NCI-H510A (cell line): ENCODE measurements at places on chromosomes 2 and 18.

- no peak for DNase-seq
Measured at GRCh38 chr2:153476491-153476815, 2.1 kb downstream of the RPRM start.

- no peak for DNase-seq
Measured at GRCh38 chr2:152189622-152190495, 14.3 kb upstream of the STAM2 start.

DNA sequence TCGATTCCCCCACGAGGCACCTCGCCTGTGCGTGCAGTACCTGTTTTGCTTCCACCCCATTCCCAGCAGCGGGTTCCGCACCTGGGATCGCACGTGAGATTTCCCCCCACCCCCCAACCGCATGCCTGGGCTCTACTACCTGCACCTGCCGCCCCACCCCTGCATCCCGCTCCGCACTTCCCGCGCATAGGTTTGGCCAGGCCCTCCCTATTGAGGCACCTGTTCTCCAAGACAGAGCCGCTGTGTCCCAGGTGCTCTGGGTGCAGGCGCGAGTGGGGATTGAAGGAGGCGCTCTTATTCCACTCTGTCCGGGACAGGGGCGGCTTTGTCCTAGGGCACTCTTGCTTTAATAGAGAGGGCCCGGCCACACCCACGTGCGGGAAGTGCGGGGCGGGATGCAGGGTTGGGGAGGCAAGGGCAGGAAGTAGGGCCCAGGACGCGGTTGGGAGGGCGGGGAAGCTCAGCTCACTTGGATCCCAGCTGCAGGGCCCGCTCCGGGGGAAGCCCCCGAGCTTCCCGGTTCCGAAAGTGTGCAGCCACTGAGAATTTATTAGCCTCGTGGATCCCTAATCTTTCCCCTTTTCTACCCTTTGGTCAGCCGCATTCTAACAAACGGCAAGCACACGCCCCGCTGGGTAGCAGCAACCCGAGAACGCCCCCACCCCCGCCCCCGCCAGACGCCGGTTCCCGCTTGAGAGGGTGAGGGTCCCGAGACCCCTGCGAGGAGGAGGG is 670 bp upstream of the MOCOS start:
- DNase-seq, result peak; percentile 73

DNA sequence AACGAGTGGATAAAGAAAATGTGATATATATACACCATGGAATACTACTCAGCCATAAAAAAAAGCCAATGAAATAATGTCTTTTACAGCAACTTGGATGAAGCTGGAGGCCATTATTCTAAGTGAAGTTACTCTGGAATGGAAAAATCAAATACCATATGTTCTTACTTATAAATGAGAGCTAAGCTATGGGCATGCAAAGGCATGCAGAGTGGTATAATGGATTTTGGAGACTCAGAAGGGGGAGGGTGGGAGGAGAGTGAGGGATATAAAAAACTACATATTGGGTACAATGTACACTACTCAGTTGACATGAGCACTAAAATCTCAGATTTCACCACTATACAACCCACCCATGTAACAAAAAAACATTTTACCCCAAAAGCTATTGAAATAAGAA is 1.7 kb upstream of the MSGN1 start:
- DNase-seq, result no peak

GRCh38 chr2:225495706-225496105 is 96.2 kb downstream of the NYAP2 start:
- DNase-seq, result no peak

GRCh38 chr2:188664951-188665595 is 309.1 kb upstream of the COL3A1 start:
- no peak for DNase-seq
